ENCODE measurements at places on chromosomes 2 and 18.

- no peak for DNase-seq
Observed at GRCh38 chr2:167215595-167215994, 327.3 kb downstream of the XIRP2 start.

DNA sequence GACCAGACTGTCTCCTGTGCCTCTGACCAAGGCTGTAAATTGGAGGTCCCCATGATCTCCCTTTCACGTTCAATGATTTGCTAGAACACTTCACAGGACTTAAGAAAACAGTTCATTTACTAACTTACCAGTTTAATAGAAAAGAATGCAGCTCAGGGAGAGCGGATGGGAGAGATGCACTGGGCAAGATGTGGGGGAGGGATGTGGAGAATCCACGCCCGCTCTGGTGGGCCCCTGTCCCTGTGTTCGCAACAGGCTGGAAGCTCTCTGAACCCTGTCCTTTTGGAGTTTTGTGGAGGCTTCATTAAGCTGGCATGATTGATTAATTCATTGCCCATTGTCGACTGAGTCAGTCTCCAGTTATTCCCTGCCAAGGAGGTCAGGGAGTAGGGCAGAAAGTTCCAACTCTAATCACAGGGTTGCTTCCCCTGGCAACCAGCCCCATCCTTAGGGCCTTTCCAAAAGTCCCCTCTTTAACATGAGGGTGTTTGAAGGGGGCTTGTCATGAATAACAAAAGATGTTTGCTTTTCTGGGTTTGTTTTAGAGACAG is 257.1 kb downstream of the ACKR3 start:
- no peak for DNase-seq

DNA sequence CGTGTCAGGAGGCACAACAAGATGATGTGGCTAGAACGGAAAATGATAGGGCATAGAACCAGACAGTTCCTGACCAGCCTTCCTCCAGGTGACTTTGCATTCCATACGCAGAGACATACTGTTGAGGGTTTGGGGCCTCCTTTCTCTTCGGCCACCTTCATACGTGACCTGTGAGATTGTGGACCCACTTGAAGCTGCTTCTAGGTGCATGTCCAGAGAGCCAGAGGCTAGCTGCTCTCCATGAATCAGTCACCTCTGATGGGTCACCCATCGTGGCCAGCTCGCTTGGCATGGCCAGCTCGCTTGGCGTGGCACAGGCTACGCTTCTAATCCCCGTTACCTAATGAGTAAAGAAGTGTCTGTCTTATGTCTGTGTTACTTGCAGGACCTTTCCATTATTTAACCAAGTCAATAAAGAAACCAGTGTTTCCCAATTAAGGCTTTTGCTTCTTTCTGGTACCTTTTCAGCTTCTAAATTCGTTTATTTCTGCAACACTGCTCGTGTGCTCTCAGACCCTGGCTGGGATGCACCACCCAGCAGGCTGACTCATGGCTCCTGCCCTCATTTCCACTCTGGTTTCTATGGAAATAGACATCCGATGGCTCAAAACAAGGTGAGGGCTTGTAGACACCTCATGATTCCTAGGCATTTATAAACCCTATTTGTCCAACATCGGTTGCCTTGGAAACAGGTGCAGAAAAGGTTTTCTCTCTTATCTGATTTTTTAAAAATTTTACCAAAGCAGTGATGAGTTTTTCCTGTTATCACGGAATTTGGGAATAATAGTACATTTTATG is 86.7 kb upstream of the B3GNT7 start:
- no peak for DNase-seq

- DNase-seq: no peak
Observed at GRCh38 chr18:25445430-25445829, 93.5 kb upstream of the ZNF521 start.

GRCh38 chr18:79510731-79511241 is 115.1 kb downstream of the NFATC1 start:
- no peak for DNase-seq

GRCh38 chr2:38194751-38195150 is 118.8 kb upstream of the CYP1B1 start:
- DNase-seq: no peak

- no peak for DNase-seq
Observed at GRCh38 chr2:215796140-215796855, 217.1 kb downstream of the MREG start.

DNA sequence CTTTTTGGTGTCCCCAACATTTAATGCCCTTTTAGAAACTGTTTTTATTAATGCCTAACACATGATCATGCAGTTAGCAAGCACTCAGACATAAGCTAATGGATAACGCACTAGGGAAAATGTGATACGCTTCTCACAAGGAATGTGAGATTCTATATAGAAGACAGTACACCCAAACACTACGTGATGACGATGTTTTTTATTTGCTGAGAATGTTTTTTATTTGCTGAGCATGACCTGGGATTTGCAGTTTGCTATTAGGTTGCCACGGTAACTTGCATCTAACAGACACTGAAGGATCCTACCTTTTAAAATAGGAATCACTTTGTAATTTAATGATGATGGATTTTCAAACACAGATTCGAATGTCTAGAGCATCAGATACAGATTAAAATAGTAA is 4.9 kb downstream of the SMC6 start:
- no peak for DNase-seq

DNA sequence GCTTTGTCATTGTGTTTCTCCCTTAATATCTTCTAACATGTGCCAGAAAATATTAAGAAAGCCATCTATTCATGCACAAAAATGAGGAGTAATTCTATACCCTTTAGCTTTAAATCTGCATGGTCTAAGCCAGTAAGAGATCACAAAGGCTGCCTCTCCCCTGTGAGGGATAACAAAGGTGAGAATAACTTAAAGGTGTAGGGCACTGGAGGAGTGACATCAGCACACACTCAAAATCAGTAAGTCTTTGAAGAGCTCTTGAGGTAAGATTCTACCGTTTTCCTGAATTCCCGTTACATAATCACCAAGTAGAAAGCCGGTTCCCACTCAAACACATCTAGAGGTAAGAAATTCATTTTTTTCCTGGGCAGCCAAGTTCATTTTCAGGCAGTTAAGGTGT is 123.9 kb upstream of the SULT1C3 start:
- no peak for DNase-seq

GRCh38 chr2:108825736-108826135 is 39.2 kb downstream of the CCDC138 start:
- DNase-seq: no peak

DNA sequence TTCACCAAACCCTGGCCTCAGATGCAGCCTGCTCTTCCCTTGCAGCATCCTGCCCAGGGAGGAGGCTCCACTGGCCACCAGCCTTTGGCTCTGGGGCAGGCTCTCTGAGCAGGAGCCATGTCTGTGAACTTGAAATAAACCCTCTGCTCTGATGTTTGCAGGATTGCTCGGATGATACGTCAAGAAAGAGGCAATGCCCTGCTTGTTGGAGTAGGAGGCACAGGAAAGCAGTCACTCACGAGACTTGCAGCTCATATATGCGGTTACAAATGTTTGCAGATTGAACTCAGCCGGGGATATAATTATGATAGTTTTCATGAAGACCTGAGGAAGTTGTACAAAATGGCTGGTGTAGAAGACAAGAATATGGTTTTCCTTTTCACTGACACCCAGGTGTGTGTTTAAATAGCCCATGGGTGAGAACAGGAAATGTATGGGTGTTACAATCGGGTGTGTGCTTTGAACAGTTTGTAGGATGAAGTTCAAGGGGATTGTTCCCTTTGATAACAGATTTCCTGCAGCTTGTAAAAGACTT is 177.9 kb downstream of the DNAH6 start:
- DNase-seq: no peak

- DNase-seq: no peak
Observed at GRCh38 chr2:39607538-39608262, 58.0 kb upstream of the TMEM178A start.

DNA sequence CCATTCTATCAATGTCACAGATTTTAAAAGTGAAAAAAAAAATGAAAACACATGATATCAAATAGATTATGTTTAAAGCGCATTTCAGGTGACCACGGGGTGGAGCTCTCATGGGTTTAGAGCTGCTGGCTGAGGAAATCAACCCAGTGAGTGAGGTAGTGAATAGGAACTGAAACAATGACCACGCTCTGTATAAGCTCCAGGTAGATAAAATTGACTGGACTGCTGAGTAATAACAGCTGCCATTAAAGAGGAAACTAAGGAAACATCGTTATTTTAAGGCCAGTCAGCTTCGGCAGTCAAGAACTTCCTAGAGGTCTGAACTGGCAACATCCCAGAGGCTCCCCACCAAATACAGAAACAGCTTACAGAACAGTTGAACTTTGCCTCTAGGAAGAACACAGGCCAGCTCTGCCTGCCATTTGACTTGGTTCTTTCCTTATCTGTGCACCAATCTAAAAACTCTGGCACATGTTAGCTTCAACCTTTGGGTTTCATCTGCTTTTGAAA is 185.9 kb downstream of the PDE1A start:
- DNase-seq: no peak

DNA sequence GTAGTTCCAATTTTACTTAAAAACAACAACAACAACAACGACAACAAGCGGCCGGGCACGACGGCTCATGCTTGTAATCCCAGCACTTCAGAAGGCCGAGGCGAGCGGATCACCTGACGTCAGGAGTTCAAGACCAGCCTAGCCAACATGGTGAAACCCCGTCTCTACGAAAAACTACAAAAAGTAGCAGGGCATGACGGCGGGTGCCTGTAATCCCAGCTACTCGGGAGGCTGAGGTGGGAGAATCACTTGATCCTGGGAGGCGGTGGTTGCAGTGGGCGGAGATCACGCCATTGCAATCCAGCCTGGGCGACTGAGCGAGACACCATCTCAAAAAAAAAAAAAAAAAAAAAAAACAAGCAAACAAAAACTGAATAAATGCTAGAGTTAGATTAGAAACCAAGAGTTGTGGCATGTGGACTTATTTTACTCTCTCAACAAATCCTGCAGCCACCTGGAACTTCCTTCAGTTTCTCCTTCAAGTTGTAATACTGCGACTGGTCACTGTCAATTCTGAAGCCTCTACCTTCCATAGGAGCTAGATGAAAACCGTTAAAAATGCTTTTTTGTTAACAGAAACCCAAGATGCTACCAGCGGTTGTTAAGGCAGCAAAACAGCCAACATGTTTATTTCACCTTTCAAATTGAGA is 1.3 kb downstream of the ATP5F1A start:
- no peak for DNase-seq

DNA sequence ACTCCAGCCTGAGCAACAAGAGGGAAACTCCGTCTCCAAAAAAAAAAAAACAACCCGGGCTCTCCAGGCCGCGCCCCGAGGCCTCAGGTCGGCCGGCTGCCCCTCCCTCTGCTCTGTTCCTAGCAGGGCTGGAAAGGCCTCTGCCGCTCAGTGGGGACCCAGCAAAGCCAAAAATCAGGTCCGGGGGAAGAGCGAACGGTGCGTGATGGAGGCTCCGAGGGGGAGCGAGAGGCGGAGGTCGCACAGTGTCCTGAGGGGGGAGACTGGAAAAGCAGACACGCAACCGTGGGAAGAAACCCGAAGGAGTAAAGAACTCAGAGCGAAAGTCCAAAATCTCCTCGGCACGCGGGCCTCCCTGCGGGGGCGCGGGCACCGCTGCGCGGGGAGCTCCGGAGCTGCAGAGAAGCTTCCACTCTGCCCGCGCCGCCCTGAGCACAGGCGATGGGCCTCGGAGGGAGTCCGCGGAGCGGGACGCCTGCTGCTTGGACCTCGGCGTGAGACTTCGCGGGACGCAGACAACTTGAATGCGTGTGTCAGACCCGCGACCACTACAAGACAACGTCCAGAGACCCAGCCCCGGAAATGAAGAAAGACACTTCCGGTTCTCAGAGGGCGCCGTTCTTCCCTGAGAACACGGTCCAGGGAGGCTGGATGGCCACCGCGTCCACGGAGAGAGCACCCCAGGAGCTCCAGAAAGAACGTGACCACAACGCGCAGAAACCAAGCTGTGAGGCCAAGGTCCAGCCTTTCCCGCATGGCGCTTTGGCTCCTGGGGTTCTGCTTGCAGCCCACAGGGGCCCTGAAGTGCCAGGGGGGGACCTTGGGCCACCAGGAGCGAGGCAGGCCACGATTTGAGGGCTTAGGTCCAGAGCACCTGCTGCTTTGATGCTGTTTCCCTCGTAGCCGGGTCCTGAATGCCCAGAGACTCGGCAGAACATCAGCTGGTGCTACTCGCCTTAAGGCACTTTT is 219.8 kb downstream of the DPP10 start:
- no peak for DNase-seq

- no peak for DNase-seq
Observed at GRCh38 chr2:149931486-149931885, 343.9 kb upstream of the MMADHC start.

DNA sequence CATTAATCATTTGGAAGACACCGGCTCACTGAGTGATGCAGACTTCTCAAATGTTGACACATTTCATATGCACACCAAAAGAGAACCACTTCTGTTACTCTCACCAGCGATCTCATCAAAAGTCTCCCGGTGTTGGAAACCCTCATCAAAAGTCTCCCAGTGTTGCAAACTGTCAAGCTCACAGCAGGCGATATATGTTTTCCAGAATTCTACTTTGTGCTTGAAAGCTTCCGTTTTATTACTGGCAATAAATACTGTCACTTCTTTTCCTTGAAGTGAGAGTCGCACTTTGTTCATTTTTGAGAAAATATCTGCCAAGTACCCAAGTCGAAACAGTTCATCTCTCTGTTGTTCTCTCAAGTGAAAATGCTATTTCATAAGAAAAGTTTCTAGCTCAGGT is 20.5 kb downstream of the MLPH start:
- DNase-seq: no peak

DNA sequence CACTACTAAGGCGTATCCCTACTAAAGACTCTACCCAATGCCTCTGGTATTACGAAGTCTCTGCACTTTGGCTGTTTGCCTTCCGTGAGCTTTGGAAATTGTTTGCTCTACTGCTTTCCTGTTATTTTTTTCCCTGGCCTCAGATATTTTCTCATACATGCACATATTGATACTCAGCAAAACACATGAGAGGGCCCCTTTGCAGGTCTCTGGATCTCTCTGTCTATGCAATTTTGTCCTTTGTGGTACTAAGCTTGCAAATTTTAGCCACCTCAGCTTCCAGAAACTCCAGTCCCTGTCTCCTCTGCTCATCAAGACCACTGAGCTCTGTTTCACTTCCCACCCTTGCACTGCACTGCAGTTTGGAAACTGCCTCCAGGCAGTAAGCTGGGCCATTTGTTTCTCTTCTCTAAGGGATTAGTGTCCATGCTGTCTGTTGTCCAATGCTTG is 46.6 kb downstream of the TAF1B start:
- DNase-seq: no peak

DNA sequence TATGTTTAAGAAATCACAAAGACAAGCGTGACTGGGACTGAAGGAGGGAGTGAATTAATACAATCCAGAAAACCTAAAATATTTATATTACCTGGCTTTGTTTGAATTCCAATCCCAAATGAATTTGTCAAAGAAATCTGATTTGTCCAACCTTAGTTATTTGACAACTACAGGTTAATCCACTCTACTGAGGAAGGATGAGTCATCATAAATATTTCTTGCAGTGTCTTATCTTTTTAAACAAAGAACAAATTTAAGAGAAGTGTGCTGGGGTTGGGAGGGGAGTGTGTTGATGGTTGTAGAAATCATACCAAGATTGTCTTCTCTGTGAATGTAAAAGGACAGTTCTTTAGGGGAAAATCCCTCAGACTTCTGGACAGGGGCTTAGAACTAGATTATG is 1106.3 kb upstream of the SLC39A10 start:
- no peak for DNase-seq

Data from stimulated activated CD4-positive, alpha-beta T cell treated with anti-CD3 and anti-CD28 coated beads, Interleukin-1b, Interleukin-23, amount 100 ng/mL, for 1 hour (primary cell).